ENCODE measurements at places on chromosomes 16 and 17. TPM values are rescaled to one million over a fixed set of nuclear protein-coding genes. Genes with fewer than 3 reads are reported as not detected.

GRCh38 chr17:49022391-49022941 lies 25.3 kb downstream of the IGF2BP1 start:
- peak; percentile 74 for DNase-seq

DNA sequence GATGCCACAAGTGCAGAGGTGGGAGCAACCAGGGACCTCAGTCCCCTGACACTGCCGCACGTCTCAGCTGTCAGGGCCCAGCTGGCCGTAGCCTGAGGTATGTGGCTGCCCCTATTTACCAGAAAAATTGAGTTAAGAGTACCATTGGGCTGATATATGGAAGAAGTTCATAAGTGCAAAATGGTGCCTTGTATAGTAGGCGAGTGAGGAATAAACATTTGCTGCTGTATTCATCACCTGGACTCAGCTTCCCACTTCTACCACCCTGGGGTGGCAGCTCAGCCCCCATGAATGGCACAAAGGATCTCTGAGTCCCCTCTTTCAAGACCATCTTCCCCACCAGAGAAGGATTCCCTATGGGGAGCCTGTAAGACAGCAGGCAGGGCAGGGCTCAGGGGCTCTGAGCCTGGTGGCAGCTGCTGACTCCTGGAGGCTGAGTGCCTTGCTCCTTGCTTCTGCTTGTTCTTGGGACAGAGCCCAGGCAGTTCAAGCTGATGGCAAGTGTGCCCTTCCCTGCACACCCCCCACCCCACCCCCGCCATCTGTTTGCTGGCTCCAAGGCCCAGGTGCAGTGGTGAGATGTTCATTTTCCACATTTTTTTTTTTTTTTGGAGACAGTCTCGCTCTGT lies 29.0 kb downstream of the TRPV2 start:
- DNase-seq, result no peak

TNFRSF12A gene
- 217 TPM for total RNA-seq

- DNase-seq, result no peak
Observed at GRCh38 chr16:86199182-86199581, 300.2 kb downstream of the IRF8 start.

DNA sequence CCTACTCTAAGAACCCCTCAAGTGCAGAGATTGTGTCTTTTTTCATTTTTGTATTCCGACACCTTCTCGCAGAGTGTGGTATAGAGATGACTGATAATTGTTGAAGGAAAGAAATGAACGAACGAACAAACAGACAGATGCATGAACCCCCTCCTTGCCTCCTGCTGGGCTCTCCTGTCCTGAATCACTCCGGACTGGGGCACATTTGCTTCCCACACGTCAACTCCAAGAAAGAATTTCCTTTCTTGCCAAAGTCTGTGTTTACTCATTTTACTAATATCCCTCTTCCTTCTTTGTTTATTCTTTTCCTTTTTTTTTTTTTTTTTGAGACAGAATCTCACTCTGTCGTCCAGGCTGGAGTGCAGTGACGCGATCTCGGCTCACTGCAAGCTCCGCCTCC lies 37.5 kb upstream of the BHLHA9 start:
- DNase-seq, result no peak

CNGB1 gene
- not detected for total RNA-seq

GPR179 gene
- total RNA-seq, result 0.05 TPM

PRR29 gene
- 0.26 TPM for total RNA-seq

DNA sequence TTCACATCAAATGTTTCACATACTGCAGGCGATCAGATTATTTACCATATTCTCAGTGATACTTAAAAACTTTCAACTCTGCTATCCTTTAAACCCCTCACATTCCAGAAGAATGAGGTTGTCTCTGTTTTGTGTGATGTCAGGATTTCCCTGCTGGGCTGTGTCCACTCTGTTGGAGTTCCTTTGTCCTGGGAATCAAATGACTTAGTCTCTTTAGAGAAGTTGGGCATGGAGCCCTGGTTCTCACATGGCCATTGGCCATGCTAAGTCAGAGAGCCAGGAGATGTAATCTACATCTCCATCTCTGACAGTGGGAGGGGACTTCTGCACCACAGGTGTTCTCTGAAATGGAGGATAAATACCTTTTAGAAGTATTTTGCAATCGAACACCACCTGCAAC lies 205.1 kb upstream of the MAF start:
- DNase-seq, result peak; percentile 2

GRCh38 chr16:12538667-12539091 lies 265.0 kb downstream of the CPPED1 start:
- DNase-seq, result peak; percentile 36

DNA sequence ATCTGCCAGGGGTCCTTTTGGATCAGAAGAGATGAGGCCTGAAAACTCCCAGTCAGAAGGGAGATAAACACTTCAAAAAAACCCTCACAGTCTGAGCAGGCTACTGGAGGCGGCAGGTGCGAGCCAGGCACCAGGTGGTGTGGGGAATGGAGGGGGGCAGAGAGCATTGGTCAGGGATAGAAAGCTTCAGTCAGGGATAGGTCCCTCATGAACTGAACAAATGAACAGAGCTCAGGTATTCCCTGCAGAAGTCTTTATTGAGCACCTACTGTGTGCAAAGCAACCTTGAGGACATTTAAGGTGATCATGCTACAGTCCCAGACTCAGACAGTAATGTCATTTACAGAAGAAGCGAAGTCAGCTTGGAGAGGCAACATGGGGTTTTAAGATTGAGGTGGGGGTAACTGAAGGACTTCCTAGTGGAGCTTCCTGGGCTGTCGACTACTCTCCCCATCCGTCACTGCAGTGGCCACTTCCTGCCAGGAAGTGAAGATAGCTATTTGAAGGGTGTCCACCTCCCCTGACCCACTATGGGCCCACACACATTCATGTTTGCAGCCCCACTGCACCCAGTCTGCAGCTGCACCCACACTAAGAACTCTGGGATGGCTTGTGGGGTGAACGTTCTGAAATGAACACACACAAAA lies 3.2 kb downstream of the KIFC3 start:
- no peak for DNase-seq

GRCh38 chr17:61750656-61751055 lies 112.7 kb downstream of the BRIP1 start:
- DNase-seq, result no peak

- DNase-seq, result no peak
Observed at GRCh38 chr17:62737513-62737912, 70.6 kb downstream of the MARCHF10 start.

GRCh38 chr17:81253358-81254131 lies 14.4 kb downstream of the NDUFAF8 start:
- peak; percentile 40 for DNase-seq

DNA sequence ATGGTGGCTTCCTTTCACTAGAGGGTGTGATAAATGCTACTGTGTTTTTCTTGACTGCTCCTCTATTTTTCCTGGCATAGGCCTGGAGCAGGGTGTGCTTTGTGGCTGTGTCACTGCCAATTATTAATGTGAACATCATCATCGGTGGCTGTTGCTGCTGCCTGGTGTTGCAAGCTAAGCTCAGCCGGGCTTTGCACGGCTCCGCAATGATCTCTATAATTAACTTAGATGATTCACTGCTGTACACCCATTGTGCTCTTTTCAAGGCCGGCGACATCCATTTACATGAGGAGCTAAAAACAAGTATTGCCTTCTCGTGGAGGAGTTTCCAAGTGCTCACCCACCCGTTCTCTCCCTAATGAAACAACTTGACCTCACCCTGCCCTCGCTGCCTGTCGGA lies 160.1 kb upstream of the IRX3 start:
- peak; percentile 93 for DNase-seq

GRCh38 chr16:23527961-23528643 lies 17.8 kb upstream of the GGA2 start:
- no peak for DNase-seq

Measured in myocyte (in vitro differentiated cells).